ENCODE measurements at places on chromosomes 2 and 18. TPM values are rescaled to one million over a fixed set of nuclear protein-coding genes. Genes with fewer than 3 reads are reported as not detected.

GRCh38 chr18:35512761-35513160, 15.0 kb upstream of the INO80C start:
- DNase-seq = no peak

- no peak for DNase-seq
These were observed 302.6 kb upstream of the SLC14A2 start for GRCh38 chr18:45312555-45313126.

Gene SPDYA
- total RNA-seq = 1.1 TPM

Gene GRHL1
- total RNA-seq = 2.0 TPM
